Stimulated activated naive B cell treated with anti-CD40 and anti-IgM and Interleukin-4, amounts not matched to agents 10 μg/mL and 1 μg/mL and 100 μg/mL, for 72 hours (primary cell): ENCODE measurements at places on chromosomes 2 and 18.

DNA sequence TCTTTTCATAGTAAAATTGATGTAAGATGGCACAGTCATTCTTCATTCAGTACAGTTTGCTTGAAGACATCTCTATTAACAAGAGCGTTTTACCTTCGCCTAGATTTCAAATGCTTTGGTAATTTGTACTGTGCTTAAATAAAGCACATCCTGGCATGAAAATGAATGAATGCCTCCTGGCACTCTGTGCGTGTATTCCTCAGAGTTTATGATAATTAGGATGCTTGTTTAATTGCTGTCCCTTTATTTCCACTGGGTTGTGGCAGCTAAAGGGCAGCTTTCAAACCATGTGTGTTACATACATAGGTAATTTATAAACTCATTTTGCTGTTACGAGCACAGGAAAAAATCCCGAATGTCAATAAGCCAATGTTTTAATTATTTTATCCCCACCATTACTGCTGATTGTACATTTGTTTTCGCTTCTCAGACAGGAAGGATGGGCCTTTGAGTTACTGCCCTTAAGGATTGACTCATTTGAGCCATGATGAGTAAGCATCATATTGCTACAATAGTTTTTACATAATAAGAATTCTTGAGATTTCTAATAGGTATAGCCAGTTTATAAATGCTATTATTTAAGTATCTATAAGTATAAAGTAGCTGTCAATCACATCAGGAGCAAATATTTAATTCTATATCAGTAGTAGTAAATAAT is 516.5 kb downstream of the XIRP2 start:
- H3K36me3 ChIP-seq, result no peaks in the 10 kb centered on the region
- no peak for DNase-seq
- H3K4me1 ChIP-seq, result no peaks in the 10 kb centered on the region
- H3K27me3 ChIP-seq, result no peaks in the 10 kb centered on the region

- H3K4me3 ChIP-seq, result no peak overlapping the region
- DNase-seq, result no peak
- no peak overlapping the region for H3K27ac ChIP-seq
- H3K4me1 ChIP-seq, result no peaks in the 10 kb centered on the region
Measured at GRCh38 chr2:85819811-85820510, 66.2 kb downstream of the ATOH8 start.

DNA sequence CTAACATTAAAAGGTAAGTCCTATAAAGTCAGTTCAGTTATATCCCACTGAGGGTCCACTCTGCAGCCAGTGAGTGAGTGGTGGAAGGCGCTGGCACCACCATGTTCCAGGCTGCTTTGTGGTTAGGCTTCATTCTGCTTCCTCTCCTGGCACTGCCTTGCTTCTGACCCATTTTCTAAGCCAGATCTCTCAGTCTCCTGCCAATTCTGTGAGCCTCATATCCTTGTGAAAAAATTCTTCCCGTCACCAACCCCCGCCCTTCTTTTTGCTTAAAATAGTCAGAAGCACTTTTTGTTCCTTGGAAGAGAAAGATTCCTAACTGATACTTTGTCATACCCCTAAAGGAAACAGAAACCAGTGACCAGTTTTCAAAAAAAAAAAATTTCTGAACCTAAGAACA is 139.8 kb upstream of the NCK2 start:
- no peaks in the 10 kb centered on the region for H3K4me1 ChIP-seq
- no peak for DNase-seq
- H3K4me3 ChIP-seq, result no peak overlapping the region

DNA sequence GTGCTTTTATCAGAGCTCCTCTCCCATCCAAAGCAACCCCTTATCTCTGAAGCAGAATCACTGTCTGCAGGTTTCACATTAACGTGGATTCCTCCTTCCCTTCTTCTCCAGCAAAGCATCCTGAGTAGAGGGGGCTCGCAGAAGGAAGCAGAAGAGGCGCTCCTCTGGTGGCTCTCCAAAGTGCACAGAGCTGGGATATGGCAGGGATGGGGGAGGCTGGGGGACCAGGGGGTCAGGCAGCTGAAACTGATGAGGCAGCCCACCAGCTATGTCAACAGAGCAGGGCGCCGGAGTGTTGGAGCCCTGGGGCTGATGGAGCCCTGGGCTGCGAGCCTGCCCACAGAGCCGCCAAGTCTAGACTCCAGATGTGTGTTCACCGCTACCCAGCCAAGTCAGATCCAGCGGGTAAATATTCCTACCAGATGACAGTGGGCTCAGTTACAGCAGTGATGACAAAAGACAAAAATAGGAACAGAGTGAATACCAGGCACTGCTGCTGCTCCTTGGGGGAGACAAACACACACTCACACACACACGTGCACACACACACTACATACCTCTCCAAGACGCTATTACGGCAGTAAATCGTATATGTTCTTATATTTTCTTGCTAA is 678.3 kb upstream of the ID2 start:
- no peak for DNase-seq
- H3K4me3 ChIP-seq, result peak overlapping the region; percentile 12
- peak overlapping the region; percentile 51 for H3K27ac ChIP-seq
- H3K27me3 ChIP-seq, result peaks cover 3% of the 10 kb centered on the region
- H3K4me1 ChIP-seq, result peaks cover 23% of the 10 kb centered on the region

DNA sequence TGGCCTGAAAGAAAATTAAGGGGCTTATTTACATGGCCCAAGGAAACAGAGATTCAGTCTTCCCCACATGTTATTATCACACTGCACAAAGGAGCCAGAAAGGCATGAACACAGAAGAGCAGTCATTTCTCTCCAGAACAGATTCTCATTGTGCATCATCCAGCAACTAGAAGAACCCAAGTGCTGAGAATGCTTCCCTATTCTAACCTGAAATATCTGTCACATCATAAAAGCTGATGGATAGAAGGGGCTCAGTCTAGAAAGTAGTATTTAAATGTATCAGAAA is 145.8 kb downstream of the TMEM163 start:
- no peak overlapping the region for H3K4me3 ChIP-seq
- H3K36me3 ChIP-seq, result no peaks in the 10 kb centered on the region
- H3K27ac ChIP-seq, result no peak overlapping the region
- H3K27me3 ChIP-seq, result no peaks in the 10 kb centered on the region
- peaks cover 6% of the 10 kb centered on the region for H3K4me1 ChIP-seq
- no peak for DNase-seq

DNA sequence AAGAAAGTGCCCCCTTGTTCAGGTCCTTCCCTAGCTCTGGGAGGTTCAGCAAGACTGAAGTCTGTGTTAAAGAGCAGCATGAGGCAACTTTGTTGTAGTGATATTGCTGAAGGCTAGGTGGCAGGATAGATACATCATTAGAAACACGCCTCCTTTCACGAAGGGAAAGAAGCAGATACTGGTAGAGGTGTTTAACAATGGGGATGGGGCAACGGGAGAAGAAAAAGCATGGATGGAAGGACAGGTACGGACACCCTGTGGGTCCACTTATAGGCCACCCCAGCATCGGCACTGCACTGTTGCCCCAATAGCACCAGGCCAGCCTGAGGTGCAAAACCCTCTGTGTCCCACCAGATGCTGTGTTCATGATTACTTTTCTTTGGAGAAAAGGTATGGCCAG is 3.5 kb upstream of the IGFBP5 start:
- H3K27ac ChIP-seq, result no peak overlapping the region
- peaks cover 32% of the 10 kb centered on the region for H3K27me3 ChIP-seq
- H3K4me1 ChIP-seq, result peaks cover 4% of the 10 kb centered on the region
- no peak overlapping the region for H3K4me3 ChIP-seq
- no peaks in the 10 kb centered on the region for H3K36me3 ChIP-seq

- H3K4me1 ChIP-seq, result peaks cover 2% of the 10 kb centered on the region
- no peaks in the 10 kb centered on the region for H3K27me3 ChIP-seq
- DNase-seq, result no peak
- no peak overlapping the region for H3K4me3 ChIP-seq
- no peaks in the 10 kb centered on the region for H3K36me3 ChIP-seq
- H3K27ac ChIP-seq, result no peak overlapping the region
Measured at GRCh38 chr18:10374636-10375293, 79.7 kb upstream of the APCDD1 start.

GRCh38 chr18:45518311-45519155 is 96.7 kb upstream of the SLC14A2 start:
- no peak overlapping the region for H3K4me3 ChIP-seq
- H3K36me3 ChIP-seq, result no peaks in the 10 kb centered on the region
- H3K27me3 ChIP-seq, result peaks cover 4% of the 10 kb centered on the region
- H3K4me1 ChIP-seq, result no peaks in the 10 kb centered on the region
- DNase-seq, result no peak
- H3K27ac ChIP-seq, result no peak overlapping the region

GRCh38 chr2:237791977-237792727 is 6.4 kb upstream of the RBM44 start:
- H3K36me3 ChIP-seq, result peaks cover 16% of the 10 kb centered on the region
- no peak overlapping the region for H3K4me3 ChIP-seq
- no peak for DNase-seq
- H3K4me1 ChIP-seq, result peaks cover 2% of the 10 kb centered on the region

GRCh38 chr2:171416009-171416926 is 17.5 kb downstream of the METTL8 start:
- H3K4me3 ChIP-seq, result peak overlapping the region; percentile 52
- peak overlapping the region; percentile 92 for H3K27ac ChIP-seq
- DNase-seq, result peak; percentile 84
- peaks cover 20% of the 10 kb centered on the region for H3K4me1 ChIP-seq
- H3K36me3 ChIP-seq, result peaks cover 43% of the 10 kb centered on the region
- H3K27me3 ChIP-seq, result no peaks in the 10 kb centered on the region

DNA sequence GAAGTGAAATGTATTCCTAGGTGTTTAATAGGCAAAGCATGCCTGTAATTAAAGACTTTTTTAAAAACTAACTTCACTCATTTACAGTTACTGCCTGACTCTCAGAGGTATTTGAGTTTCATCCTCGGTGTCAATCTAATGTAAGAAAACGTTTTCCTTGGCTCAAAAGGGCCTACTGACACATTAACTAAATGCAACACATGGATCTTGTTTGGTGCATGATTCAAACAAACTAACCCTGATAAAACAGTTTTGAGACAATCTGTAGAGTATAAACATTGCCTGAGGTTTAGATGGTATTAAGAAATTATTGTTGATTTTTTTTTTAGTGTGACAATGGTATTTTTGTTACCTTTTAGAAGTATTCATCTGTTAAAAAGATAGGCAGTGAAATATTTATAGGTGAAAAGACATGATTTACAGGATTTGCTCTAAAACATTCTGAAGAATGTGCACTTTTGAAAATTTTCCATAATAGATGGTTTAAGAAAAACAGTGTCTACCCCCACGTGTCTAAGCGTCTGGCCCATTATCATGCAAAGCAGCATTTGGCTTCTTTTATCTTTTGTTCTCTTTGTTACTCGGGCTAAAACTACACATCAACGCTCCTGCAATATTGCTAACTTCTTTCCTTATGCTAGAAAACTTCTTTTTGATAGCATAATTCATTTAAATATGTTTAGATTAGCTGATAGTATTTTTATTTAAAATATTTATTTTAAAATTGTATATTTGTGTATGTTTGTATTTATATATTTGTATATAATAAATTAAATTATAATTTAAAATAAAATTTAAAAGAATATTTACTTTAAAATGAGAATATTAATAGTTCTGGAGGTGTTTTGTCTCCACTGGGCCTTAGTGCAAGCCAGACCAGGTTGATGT is 160.2 kb upstream of the NDUFV2 start:
- no peak for DNase-seq
- H3K36me3 ChIP-seq, result no peaks in the 10 kb centered on the region
- H3K4me1 ChIP-seq, result peaks cover 22% of the 10 kb centered on the region
- no peaks in the 10 kb centered on the region for H3K27me3 ChIP-seq

DNA sequence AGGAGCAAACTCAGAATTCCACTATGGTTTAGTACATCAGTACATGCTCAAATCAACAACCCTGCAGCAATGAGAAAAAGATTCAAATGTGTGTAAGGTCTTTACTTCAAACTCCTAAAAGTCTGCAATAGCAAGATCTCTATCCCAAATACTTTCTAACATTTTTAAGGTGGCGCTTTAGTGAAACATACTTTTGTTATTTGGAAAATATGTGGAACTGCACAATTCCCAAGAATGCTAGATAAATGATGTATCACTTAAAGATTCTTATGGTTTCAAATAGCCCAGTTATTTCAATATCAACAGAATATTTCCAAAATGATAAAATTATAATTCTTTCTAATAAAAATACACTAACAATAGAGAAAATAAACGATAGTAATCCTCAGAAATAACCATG is 227.6 kb upstream of the SMAD7 start:
- H3K4me1 ChIP-seq, result peaks cover 29% of the 10 kb centered on the region
- DNase-seq, result no peak
- no peak overlapping the region for H3K4me3 ChIP-seq
- no peaks in the 10 kb centered on the region for H3K27me3 ChIP-seq

DNA sequence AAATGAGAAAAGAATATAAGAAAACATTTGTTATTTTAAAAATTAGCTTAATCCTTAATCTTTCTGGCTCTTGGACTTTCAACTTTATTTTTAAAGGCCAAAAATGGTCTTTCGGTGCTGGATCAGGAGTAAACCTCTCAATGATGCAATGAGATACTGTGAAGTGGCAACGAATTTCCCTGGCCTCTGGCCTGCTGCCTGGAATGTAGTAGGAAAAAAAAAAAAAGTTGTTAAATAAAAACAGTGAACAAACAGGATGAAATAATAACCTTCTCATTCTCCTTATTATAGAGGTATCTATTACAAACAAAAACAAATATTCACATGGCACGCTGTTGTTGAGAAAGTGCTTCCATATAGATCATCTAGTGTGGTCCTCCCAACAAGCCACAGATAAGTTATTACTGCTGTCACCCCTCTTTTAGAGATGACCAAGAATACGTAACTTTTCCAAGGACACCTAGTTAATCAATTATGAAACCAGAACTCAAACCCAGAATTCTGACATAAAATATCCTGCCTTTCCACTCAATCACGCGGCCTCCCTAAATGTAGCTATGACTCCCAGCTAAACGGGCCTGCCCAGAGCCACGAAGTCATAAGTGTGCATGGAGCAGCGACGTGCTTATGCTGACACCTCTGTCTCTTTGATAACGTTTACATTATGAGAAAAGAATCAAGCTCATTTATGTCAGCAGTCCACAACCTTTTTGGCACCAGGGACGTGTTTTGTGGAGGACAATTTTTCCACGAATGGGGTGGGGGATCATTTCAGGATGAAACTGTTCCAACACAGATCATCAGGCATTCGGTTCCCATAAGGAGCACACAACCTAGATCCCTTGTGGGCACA is 170.9 kb downstream of the BCL2 start:
- H3K27ac ChIP-seq, result peak overlapping the region; percentile 37
- no peak overlapping the region for H3K4me3 ChIP-seq
- H3K27me3 ChIP-seq, result no peaks in the 10 kb centered on the region

DNA sequence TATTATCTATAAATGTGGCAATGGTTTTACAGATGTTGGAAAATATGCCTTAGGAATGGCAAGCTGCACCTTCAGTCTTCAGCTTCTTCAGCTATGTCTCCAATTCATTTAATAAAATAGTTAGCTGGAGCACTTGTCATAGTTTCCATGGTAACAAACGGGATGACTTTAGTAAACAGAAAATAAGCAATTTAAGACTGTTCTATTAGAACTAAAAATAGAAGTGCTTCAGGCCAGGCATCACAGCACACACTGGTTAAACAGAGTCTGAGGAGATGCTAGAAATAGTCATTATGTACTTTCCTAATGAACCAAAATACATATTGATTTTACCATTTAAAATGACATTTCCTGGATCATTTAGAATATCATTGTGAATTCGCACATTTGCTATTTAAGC is 195.0 kb downstream of the GCA start:
- no peak overlapping the region for H3K27ac ChIP-seq
- H3K4me3 ChIP-seq, result no peak overlapping the region
- no peak for DNase-seq
- no peaks in the 10 kb centered on the region for H3K36me3 ChIP-seq
- no peaks in the 10 kb centered on the region for H3K4me1 ChIP-seq
- no peaks in the 10 kb centered on the region for H3K27me3 ChIP-seq

- peak overlapping the region; percentile 56 for H3K27ac ChIP-seq
- H3K36me3 ChIP-seq, result no peaks in the 10 kb centered on the region
Measured at GRCh38 chr2:174334278-174334715, 457 bp upstream of the SP9 start.
